ENCODE measurements at places on chromosomes 13 and 19.

DNA sequence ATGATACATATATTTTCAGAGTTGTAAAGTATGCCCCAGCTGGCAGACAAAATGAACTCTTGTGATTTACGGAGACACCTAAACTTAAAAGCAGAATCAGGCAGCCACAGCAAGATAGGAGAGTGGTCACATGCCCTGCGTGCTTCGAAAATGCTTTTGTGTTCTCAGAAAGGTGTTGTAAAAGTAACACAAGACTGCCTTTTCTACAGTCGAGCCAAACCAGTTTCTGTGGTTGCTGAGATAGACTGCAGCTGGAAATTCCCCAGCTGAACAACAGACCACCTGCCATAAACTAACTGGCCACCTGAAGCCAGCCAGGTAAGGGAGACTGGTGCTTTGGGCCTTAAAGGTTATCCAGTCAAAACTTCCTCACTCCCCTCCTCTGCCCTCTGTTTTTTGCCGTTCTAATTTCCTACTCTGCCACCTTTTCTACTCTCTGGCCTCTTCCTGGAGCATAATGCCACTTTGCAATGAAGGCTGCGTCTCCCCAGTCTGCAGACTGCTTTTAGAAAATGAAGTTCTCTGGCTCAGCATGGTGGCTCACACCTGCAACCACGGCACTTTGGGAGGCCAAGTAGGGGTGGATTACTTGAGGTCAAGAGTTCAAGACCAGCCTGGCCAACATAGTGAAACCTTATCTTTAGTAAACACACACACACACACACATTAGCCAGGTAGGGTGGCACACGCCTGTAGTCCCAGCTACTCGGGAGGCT is 381.2 kb upstream of the SLITRK1 start:
- no peak for DNase-seq

DNA sequence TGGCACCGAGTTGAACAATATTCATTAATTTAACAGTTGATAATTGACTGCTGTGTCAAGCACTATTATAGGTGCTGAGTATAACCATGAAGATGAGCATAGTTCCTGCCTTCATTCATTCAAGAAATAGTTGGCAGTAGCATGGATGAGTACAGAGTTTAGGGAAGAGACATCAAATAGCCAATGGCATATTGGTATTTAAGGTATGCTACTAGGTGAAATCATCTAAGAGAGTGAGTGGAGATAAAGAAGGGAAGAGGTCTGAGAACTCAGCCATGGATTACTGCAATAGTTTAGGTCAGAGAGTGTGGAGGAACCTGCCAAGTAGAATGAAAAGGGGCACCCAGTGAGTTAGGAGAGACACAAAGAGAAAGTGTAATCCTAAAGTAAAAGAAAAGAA is 4.9 kb upstream of the HTR2A start:
- no peak for DNase-seq

DNA sequence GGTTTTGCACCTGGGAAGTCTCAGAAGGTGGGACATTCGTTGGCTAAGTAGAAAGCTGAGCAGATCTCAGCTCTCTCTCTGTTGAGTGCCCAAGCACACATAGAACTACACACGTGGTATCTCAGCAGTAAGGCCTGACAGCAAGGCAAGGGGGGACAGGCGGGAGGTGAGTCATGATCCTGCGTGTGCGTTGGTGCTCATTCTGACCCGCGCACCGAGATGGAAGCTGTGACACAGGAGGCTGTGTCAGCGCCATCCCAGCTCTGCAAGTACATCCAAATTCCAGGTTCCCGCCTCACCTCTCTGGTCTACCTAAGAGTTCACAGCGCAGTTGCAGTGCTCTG is 135.7 kb downstream of the USP12 start:
- no peak for DNase-seq

- no peak for DNase-seq
Observed at GRCh38 chr19:46198756-46199155, 30.8 kb upstream of the IGFL1 start.

DNA sequence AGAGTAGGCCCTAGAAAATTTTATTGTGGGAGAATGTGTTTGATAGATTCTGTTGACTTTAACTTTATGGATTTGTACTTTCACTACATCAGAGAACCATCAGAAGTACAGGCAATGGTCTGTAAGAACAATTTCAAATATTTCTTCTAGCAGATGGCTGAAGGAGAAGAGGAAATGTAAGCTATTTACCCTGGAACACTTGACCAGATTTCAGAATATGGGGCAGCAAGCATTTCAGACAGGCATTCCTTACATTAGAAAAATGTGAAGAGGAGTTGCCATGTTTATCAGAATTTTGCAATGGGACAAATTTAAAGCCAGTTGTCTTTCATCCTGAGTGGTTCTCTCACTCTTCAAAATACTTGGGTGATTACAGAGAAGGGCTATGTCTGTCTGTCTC is 7.5 kb downstream of the FRY start:
- no peak for DNase-seq

DNA sequence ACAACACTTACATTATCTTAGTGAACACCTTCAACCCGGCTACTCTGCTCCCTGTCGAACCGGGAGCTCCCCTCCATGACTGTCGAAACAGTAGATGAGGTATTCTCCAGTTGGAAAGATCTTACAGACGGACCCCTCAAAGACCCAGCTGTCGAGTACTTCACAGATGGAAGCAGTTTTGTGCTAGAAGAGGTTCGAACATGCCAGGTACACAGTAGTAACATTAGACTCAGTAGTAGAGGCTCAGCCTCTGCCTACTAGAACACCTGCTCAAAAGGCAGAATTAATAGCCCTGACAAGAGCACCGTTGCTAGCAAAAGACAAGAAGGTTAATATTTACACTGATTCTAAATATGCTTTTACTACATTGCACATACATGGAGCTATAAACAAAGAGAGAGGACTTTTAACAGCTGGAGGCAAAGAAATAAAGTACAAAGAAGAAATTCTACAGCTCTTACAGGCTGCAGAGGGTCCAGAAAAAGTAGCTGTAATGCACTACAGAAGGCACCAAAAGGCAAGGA is 13.6 kb upstream of the SLC15A1 start:
- DNase-seq, result no peak

DNA sequence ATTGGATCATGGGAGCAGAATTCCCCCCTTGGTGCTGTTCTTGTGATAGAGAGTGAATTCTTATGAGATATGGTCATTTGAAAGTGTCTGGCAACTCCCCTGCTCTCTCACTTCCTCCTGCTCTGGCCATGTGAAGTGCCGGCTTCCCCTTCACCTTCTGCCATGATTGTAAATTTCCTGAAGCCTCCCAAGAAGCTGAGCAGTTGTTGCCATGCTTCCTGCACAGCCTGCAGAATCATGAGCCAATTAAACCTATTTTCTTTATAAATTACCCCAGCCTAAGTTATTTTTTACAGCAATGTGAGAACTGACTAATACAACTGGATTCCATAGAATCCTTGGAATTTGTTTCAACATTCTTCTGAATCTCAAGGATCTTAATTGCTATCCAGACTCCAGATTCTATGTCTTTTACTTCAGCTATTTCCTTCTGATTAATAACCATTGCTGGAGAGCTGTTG is 328.1 kb downstream of the SLITRK5 start:
- no peak for DNase-seq

GRCh38 chr19:35518313-35518712 is 4.9 kb upstream of the DMKN start:
- DNase-seq, result no peak

GRCh38 chr19:22335716-22336115 is 49.5 kb downstream of the ZNF729 start:
- DNase-seq, result no peak

DNA sequence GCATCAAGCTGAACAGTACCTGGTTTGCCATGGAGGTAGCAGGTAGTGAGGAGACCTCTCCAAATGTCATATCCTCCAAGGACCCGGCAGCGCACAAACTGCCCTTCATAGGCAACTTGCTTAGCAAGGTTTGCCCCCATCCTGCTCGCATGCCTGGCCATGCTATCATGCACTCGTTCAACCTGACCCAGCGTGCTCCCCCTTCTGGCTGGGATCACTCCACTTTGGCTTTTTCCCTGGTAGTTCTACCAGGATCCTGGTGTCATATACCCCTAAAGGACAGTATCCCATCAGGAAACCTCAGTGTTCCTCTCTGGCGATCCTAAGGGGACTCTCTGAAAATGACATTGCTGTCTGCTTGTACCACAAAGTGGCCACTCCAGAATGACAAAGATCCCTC is 38.6 kb upstream of the ZNF30 start:
- no peak for DNase-seq

DNA sequence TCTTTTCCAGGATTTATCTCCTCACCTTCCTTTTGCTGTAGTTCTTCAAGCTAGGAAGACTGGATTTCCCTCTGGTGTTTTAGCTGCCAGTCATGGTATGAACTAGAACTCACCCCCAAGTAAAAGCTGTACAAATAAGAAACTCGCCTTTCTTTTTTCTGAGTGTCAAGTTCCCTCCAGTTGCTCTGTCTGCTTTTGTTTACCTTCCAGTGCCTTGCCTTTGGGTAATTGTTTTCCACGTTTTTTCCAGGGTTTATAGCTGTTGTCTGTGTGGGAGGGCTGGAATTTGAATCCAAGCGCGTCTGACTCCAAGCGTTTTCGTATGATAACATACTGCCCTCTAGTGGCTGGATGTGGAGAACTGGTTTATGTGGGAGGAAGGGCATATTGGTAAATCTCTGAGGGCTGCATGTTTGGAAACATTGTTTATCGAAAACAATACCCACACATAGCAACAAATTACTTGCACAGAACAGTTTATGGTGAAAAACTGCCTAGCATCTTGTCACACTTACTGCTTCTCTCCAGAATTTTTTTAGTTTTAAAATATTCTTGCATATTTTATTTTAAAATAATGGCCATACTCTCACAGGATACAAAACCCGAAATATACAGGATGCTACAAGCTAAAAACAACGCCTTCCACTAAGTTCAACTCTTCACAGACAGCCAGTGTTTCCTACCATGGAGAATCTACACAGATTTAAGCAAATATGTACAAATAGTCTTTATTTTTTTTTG is 19.2 kb downstream of the RCN3 start:
- DNase-seq, result no peak

GRCh38 chr13:23007426-23007825 is 173.4 kb upstream of the SGCG start:
- DNase-seq, result no peak

DNA sequence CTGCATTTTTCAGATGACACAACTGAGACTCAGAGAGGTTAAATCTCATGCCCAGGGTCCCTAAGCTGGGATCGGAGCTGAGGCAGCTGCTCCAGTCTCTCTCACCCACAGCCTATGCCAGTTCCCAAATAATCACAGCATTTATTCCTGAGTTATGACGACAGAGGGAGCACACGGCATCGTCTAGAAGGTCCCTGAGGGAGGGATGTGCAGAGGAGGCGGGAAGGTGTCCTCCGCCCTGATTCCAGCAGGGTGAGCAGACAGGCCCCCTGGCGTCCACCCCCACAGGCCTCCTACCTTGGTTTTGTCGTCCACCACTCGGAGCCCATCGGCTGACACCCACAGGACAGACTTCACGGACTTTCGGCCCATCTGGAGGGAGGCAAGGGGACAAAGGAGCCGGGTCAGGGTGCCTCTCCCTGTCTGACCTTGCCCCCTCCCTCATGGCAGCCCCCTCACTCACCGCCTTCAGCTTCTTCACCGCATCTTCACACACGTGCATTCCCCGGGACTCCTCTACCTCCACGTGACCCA is 8.0 kb downstream of the NUMBL start:
- DNase-seq, result no peak

Measured in activated effector memory CD4-positive, alpha-beta T cell treated with Interleukin-2 at 50 U/mL for 16 hours (primary cell).